ENCODE measurements at places on chromosomes 11 and 22. TPM values are rescaled to one million over a fixed set of nuclear protein-coding genes. Genes with fewer than 3 reads are reported as not detected.

Gene ACCS
- polyA plus RNA-seq: 39.8 TPM

Gene BDNF
- 0.77 TPM for polyA plus RNA-seq

Gene PIWIL4
- 4.6 TPM for polyA plus RNA-seq

Gene NPAS4
- polyA plus RNA-seq: 0.11 TPM

Gene F2
- polyA plus RNA-seq: 0.30 TPM

Gene TUBA8
- 2.0 TPM for polyA plus RNA-seq

Gene TTC36
- polyA plus RNA-seq: not detected

Gene PATE4
- polyA plus RNA-seq: not detected

Gene FAM227A
- polyA plus RNA-seq: 0.76 TPM

Gene OR56A1
- not detected for polyA plus RNA-seq

Gene SCGB2A2
- not detected for polyA plus RNA-seq

Gene MUC6
- polyA plus RNA-seq: 0.02 TPM

Gene ABTB2
- polyA plus RNA-seq: 3.7 TPM

Gene NCF4
- 4.6 TPM for polyA plus RNA-seq

Gene TRIM49
- polyA plus RNA-seq: not detected

Gene BIK
- polyA plus RNA-seq: 0.34 TPM

Gene HPX
- 1.1 TPM for polyA plus RNA-seq

Gene LRRN4CL
- polyA plus RNA-seq: 18.5 TPM

Gene CNTN5
- 0.02 TPM for polyA plus RNA-seq

Gene MUC5AC
- not detected for polyA plus RNA-seq

Gene KCNQ1
- 2.5 TPM for polyA plus RNA-seq

Gene CCDC73
- polyA plus RNA-seq: 0.28 TPM

Gene SLC22A8
- polyA plus RNA-seq: not detected

Gene SLC15A3
- polyA plus RNA-seq: 38.9 TPM

Gene C11orf42
- not detected for polyA plus RNA-seq

Gene OR5B21
- polyA plus RNA-seq: not detected

Gene MYBPC3
- polyA plus RNA-seq: 0.22 TPM

Gene DDTL
- polyA plus RNA-seq: 1.6 TPM

Gene PARVA
- polyA plus RNA-seq: 126 TPM

Gene RIMBP3B
- polyA plus RNA-seq: not detected

Gene ACR
- 0.33 TPM for polyA plus RNA-seq
